ENCODE measurements at places on chromosomes 6 and 20.

DNA sequence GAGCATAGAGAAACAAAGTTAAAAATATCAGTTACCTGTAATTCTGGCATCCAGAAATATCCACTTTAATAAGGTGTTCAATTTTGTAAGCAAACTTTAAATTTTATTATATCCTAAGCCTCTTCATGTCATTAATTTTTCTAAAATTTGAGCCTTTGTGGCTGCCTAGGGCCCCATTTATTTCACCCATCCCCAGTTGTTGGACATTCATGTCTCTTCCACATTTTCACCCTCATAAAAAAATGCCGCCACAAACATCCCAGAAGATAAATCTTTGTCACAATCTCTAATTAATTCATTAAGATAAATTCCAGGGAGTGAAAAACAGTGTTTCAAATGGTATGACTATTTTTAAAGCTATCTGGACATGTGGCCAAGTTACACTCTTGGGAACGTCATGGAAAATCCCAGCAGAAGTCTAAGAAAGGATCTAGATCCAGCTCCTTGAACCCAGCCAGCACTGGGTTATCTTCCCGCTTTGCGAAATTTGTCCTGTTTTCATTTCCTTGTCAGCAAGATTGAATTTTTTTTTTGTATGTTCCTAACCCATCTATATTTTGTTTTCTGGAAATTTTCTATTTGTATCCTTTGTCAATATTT lies 97.2 kb downstream of the TMEM242 start:
- DNase-seq: peak; percentile 39

GRCh38 chr20:37600486-37600885 lies 72.8 kb upstream of the BLCAP start:
- DNase-seq: no peak

- DNase-seq: no peak
Measured at GRCh38 chr6:4844108-4844507, 67.9 kb downstream of the CDYL start.

DNA sequence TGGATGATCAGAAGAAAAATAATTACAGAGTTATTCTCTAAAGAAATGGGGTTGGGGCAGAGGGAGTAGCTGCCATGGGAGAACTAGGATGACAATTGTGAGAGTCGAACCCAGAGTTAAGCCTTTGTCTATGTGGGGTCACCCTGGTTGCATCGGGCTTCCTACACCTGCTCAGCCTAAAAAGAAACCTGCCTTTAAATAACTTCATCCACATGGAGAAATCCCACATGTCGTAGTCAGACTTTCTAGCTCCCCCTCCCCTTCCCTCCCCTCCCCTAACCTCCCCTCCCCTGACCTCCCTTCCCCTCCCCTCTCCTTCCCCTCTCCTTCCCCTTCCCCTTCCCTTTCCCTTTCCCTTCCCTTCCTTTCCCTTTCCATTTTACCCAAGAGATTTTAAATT lies 14.7 kb downstream of the VIP start:
- no peak for DNase-seq

- DNase-seq: no peak
Measured at GRCh38 chr6:2109796-2110195, 135.6 kb downstream of the GMDS start.

GRCh38 chr6:33958526-33959328 lies 154.9 kb upstream of the MLN start:
- no peak for DNase-seq

GRCh38 chr20:44354979-44355497 lies 461 bp upstream of the HNF4A start:
- no peak for DNase-seq

- peak; percentile 99 for DNase-seq
Measured at GRCh38 chr6:132084811-132085509, 133.8 kb upstream of the CCN2 start.

DNA sequence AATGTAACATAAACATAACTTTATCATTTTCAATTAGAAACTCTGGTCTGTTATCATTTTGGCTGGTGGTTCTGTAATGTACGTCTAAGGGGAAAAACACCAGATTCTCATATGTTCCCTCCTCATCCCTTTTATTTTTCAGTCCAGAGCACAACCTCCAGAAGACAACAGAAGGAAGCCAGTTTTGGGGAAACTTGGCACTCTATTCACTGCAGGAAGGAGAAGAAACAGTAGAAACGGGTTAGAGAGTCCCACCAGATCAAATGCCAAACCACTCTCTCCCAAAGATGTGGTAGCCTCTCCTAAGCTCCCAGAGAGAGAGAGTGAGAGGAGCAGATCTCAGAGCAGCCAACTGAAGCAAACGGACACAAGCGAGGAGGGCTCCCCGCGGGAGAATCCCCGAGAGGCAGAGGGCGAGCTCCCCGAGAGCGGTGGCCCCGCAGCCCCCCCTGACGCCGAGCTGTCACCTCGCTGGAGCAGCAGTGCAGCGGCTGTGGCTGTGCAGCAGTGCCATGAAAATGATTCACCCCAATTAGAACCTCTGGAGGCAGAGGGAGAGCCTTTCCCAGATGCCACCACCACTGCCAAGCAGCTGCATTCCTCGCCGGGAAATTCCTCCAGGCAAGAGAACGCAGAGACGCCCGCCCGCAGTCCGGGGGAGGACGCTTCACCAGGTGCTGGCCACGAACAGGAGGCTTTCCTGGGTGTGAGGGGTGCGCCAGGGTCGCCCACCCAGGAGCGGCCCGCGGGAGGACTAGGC lies 117.8 kb downstream of the RTN4IP1 start:
- no peak for DNase-seq

- no peak for DNase-seq
Measured at GRCh38 chr6:105181981-105182515, 2.2 kb upstream of the POPDC3 start.

DNA sequence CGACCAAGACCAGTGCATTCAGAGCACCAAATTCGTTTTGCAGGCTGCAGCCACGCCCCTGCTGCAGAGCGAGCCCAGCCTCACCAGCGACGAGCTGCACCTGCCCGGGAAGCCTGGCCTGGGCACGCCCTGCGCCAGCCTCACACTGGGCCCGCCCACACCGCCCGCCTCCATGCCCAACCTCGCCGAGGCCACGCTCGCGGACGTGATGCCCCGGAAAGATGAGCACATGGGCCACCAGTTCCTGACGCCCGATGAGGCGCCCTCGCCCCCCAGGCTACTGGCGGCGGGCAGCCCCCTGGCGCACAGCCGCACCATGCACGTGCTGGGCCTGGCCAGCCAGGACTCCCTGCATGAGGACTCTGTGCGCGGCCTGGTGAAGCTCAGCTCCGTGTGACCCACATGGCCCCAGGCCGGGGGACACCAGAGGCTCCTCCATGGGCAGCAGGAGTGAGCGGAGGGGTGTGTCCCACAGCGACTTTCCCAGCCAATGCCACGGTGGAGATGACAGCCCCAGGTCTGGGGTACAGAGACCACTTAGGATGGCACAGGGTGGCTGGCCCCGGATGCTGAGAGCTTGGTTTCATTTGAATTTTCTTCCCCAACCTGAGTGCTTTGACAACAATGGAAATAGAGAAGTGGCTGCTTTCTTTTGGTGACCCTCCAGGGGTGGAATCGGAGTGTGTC lies 150.2 kb upstream of the SNX9 start:
- no peak for DNase-seq

DNA sequence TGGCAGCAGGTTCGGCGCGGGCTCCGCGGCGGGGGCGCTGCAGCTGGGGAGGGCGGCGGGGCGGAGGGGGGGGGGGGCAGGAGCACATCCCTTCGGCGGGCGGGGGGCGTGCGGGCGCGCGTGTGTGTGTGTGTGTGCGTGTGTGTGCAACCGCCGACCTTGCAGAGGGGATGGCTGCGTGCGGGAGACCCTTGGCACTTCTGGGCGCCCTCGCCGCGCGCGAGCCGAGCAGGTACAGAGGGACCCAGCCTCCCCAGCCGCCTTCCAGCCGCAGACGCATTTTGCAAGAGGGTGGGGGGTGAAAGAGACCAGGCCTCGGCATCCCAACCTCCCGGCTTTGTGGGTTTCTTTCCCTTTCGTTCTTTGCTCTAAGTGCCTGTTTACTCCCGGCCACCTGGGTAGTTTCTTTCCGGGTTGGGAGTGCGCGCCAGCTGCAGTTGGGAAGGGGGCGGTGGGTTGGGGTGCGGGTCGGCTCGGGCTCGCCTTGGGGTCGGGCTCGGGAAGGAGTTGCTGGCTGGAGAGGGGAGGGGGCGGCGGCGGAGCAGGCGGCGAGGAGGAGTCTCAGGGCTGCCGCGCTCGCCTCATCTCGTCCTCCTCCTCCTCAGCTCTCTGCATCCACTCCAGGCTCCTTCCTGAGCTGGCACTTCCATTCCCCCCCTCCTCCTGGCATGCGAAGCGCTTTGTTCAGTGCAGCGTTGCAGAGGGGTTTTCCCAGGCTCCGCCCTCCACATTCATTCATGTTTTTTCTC lies 620 bp downstream of the HIVEP1 start:
- DNase-seq: peak; percentile 95

DNA sequence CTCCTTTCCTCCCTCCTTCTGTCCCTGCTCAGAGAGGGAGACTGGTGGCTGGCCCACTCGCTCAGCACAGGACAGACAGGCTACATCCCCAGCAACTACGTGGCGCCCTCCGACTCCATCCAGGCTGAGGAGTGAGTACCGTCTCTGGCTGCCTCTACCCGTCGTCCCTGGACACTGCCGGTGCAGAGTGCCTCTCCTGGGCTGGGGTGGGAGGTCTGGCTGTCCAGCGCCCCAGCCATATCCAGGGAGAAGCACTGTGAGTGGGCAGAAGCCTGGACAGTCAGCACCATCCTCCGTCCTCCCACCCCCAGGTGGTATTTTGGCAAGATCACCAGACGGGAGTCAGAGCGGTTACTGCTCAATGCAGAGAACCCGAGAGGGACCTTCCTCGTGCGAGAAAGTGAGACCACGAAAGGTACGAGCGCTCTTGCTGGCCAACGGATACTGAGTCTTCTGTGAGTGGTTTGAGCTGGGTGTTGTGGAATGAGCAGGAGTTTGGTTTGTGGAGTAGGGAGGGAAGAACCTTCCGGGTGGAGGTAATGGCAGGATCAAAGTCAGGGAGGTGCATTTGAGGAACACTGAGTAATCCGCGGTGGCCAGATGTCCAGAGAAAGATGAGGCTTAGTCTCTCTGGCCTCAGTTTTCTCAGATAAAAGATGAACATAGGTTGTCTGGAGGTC lies 48.1 kb downstream of the SRC start:
- DNase-seq: no peak

DNA sequence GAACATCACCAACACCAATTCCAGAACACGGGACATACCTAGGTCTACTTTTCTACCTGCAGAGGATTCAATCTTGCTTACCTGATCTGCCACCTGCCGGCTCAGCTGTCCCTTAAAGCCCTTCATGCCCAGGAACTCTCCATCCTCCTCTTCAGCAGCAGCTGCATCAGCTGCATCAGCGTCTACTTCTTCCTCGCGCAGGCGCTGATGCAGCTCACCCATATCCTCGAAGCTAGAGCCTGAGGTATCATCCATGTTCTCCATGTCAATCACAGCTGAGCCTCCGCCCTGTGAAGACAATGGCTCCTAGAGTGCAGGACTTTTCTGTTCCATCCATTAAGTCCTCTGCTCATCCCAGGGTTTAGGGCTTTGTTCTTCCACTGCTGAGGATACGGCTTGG lies 918 bp downstream of the YIPF3 start:
- DNase-seq: no peak

DNA sequence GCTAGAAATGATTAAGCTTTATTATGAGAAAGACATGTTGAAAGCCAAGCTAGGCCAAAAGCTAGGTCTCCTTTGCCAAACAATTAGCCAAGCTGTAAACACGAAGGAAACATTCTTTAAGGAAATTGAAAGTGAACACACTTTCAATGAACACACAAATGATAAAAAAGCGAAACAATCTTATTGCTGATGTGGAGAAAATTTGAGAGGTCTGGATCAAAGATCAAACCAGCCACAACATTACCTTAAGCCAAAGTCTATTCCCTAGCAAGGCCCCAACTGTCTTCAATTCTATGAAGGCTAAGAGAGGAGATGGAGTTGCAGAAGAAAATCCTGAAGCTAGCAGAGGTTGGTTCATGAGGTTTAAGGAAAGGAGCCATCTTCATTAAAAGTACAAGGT lies 40.2 kb upstream of the DEFB112 start:
- DNase-seq: no peak

GRCh38 chr6:135506270-135506997 lies 8.9 kb upstream of the AHI1 start:
- DNase-seq: peak; percentile 74

DNA sequence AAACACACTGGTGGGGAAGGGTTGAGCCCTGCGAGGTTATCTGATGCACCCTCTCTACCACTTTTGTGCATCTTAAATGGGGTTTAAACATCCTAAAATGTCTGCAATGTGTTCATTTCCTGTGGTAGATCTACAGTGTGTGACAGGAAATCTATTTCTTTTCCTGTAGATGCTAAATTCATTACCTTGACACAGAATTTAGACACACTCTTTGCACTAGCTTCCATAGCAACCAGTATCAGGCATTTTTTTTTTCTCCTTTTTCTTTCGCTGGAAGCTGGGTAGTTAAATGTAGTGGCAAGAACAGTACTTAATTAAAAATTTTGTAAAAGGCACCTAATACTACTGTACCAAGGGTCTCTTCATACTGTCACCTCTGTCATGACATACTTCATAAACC lies 141.1 kb downstream of the RFPL4B start:
- no peak for DNase-seq

All from IMR-90 (cell line).